ENCODE measurements at places on chromosomes 16 and 17. TPM values are rescaled to one million over a fixed set of nuclear protein-coding genes. Genes with fewer than 3 reads are reported as not detected.

Gene KRT24
- 4.7 TPM for polyA plus RNA-seq

Gene NHLRC4
- 1.8 TPM for polyA plus RNA-seq

Gene RCVRN
- 0.48 TPM for polyA plus RNA-seq

Gene ARSG
- polyA plus RNA-seq = 2.9 TPM

Gene RTN4RL1
- polyA plus RNA-seq = 4.5 TPM

Gene CDK3
- polyA plus RNA-seq = 4.9 TPM

Gene TBC1D3I
- polyA plus RNA-seq = not detected

Data from urinary bladder (tissue), 4 donors.